ENCODE measurements at places on chromosomes 4 and X.

DNA sequence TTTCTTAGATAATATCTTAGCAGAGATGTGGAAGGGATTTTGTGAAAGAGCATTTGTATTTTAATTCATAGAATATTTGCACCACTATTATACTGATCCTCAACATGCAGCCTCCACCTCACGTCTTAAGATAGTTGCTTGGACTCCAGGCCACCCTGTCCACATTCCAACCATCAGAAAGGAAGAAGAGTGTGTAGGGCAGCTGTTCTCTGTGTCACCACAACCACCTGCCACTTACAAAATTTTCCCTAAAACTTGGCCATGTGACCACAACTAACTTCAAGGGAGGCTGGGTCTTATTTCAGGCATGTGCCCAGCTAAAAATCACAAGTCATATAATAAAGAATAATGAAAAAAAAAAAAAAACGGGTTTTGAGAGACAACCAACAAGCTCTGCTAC lies 528.1 kb downstream of the RAB28 start:
- no peaks in the 10 kb centered on the region for H3K4me1 ChIP-seq
- no peaks in the 10 kb centered on the region for H3K27me3 ChIP-seq
- H3K4me3 ChIP-seq: no peak overlapping the region
- no peak overlapping the region for H3K27ac ChIP-seq

DNA sequence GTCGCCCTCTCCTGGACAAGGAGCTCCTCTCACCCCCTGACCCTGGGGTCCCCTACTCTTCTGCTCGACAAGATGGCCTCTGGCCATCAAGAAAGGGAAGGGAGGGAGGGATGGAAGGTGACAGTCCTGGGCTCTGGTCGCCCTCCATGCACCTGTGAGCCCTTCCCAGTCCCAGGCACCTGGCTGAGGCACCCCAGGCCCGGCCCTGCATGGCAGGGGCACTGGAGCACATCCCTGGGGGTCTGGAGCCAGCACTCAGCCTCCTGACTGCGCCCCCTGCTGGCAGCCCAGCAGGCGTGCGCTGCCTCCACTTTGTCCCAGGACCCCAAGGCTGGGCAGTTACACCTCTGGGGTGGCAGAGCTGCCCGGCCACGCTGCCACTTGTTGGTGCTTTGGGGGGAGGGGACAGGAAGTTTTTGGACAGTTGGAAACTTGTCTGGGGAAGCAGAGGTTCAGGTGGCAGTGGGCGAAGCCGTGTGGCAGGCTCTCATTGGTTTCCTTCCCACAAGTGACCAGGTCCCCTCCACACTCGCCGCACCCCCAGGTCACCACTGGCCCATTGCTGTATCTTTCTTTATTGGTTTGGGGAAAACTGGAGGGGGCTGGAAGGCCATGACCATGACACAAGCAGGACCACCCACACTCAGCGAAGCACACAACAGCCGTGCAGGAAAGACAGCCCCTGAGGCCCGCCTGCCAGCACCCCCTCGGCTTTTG lies 4.3 kb downstream of the PNCK start:
- peak; percentile 41 for DNase-seq
- H3K36me3 ChIP-seq: no peaks in the 10 kb centered on the region
- H3K4me3 ChIP-seq: no peak overlapping the region
- H3K27me3 ChIP-seq: peaks cover 49% of the 10 kb centered on the region
- H3K4me1 ChIP-seq: peaks cover 10% of the 10 kb centered on the region

DNA sequence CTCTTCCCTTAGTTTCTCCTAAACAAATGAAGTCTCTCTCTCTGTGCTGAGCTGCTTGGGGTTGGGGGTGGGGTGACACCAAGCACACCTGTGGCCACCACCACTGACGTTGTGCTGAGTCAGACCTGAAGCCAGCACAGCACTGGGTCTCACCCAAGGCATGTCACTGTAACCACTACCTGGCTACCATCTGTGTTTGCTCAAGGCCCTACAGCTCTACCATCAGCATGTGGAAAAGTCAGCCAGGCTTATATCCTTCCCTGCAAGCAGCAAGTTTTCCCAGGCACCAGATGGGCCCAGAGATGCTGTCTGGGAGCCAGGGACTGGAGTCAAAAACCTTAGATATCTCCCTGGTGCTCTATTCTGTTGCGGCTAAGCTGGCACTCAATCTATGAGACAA lies 6.9 kb downstream of the CXCL10 start:
- H3K36me3 ChIP-seq: no peaks in the 10 kb centered on the region
- peaks cover 8% of the 10 kb centered on the region for H3K4me1 ChIP-seq
- peaks cover 28% of the 10 kb centered on the region for H3K27me3 ChIP-seq
- H3K27ac ChIP-seq: no peak overlapping the region

- H3K27me3 ChIP-seq: no peaks in the 10 kb centered on the region
- H3K4me1 ChIP-seq: no peaks in the 10 kb centered on the region
- DNase-seq: no peak
- no peaks in the 10 kb centered on the region for H3K36me3 ChIP-seq
Observed at GRCh38 chr4:86403575-86403974, 43.7 kb upstream of the MAPK10 start.

DNA sequence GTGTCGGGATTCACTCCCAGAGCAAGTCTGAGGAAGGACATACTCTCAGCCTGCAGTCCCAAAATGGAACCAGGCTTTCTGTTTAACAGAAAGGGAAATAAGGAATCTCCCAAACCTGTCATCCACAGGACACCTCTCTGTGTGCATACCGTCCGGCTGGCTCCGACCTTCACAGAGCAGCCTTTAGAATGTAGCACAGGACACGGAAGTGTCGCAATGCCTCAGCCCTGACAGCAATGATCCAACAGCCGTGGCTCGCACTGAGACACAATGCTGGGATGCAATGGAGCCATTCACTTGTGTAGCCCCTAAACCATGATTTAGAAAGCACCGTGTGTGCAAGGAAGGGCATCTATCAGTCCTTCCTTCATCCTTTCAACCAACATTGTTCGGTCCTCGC lies 15.5 kb upstream of the HELT start:
- DNase-seq: no peak
- H3K4me1 ChIP-seq: peaks cover 12% of the 10 kb centered on the region
- H3K4me3 ChIP-seq: no peak overlapping the region
- peaks cover 58% of the 10 kb centered on the region for H3K27me3 ChIP-seq
- H3K27ac ChIP-seq: no peak overlapping the region
- no peaks in the 10 kb centered on the region for H3K36me3 ChIP-seq
